ENCODE measurements at places on chromosomes 5 and 9.

GRCh38 chr9:113650207-113651131 is 186.9 kb downstream of the RGS3 start:
- DNase-seq = no peak

GRCh38 chr5:110852053-110852452 is 113.2 kb downstream of the SLC25A46 start:
- DNase-seq = no peak

DNA sequence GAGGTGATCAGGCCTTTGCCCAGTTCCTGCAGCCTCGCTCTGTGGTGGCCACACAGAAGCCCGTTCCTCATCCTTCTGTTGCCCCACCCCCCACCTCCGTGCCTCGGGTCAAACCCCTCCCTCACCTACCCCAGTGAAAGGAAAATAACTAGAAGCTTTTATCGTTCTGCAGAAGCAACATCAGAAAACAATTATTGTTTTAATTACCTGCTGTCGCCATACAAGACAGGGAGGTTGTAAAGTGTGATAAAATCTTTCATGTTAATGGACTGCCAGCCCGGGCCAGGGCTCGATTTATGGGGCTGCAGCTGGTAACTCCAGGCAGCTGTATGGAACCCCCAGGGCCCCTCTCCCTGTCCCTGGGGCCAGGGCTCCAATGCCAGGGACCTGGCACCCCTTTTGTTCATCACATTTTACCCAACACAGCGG is 20.6 kb downstream of the UNC5A start:
- no peak for DNase-seq

GRCh38 chr9:134293611-134294152 is 32.6 kb upstream of the RXRA start:
- DNase-seq = no peak

DNA sequence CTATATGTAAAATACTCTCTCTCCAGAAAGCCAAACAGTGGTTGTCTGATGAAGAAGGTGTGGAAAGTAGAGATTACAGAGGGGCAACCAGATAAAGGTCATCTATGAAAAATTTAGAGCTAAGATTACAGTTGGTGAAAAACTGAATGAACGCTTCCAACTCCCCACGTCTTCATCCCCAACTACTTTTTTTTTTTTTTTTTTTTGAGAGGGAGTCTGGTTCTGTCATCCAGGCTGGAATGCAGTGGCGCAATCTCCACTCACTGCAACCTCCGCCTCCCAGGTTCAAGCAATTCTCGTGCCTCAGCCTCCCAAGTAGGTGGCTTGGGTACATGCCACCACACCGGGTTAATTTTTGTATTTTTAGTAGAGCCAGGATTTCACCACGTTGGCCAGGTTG is 64.3 kb downstream of the RAPGEF6 start:
- no peak for DNase-seq

DNA sequence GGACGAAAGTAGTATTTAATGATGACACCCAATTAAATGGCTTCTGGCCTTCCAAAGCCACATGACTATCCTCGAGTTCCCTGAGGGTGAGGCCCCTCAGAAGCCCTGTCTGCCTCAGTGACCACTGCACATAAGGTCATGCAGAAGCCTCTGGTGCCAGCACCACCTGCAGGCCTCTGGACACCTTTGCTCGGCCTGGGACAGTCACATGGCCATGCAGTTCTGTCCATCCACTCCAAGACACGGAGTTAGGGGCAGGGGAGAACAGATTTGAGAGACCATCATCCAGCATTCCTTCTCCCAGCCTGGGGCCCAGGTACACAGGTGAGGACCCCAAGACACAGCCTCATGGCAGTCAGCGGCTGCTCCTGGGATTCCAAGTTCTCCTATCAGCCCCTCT is 145.0 kb downstream of the ROR2 start:
- DNase-seq = no peak

DNA sequence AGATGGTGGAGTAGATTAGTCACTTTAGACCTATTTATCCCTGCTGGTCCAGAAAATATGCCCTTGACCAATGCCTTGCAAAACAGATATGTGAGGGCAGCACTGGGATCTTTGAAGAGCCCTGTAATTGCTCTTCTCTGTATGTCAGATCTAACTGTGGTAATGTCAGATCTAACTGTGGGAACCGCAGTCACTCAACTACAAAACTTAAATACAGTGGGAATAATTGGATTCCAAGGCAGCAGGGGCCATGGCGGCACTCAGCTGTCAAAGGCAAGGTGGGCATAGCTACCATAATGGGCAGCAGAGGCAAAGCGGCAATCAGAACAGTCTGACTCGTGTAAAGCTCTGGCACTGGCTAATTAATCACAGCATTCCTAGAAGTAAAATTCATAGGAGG is 46.2 kb downstream of the MTAP start:
- DNase-seq = no peak

GRCh38 chr5:153879596-153879995 is 159.1 kb downstream of the FAM114A2 start:
- DNase-seq = no peak

GRCh38 chr9:108543251-108543778 is 312.5 kb downstream of the ACTL7B start:
- no peak for DNase-seq

GRCh38 chr9:14273696-14274121 is 40.2 kb downstream of the NFIB start:
- DNase-seq = no peak

GRCh38 chr9:6829027-6829426 is 71.3 kb downstream of the KDM4C start:
- DNase-seq = no peak

GRCh38 chr9:69502671-69503301 is 169.4 kb downstream of the APBA1 start:
- no peak for DNase-seq

DNA sequence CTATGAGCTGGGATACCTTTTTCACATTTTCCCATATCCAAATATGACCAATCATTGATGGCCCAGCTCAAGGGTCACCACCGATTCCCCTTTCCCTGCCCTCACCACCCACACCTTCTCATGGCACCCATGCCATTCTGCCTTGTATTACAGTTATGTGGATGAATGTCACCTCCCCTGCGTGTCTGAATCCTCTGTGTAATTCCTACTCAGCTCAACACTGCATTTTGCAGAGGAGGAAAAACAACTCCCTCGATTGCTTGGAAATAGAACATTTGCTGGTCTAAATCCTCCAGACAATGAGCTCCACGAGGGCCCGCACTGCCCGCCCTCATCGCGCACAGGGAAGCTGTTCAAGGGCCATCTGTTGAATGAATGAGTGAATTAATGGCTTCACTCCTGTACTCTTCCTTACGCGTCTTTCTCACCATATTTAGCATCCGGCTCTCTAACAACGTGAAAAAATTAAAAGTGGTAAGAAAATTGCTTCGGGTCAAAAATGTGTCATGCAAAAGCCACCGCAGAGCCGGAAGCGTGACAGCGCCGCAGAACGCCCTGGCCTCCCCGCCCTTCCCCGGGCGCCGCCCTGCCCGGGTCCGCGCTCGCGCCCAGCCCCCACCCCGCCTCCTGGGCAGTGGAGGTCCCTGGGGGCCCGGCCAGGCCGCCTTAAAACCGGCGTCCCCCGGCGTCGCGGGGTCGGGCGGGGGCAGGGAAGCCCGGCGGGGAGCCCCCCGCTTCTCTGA is 704 bp downstream of the SUSD1 start:
- peak; percentile 9 for DNase-seq

- DNase-seq = no peak
Observed at GRCh38 chr5:127429928-127430327, 87.5 kb upstream of the PRRC1 start.

DNA sequence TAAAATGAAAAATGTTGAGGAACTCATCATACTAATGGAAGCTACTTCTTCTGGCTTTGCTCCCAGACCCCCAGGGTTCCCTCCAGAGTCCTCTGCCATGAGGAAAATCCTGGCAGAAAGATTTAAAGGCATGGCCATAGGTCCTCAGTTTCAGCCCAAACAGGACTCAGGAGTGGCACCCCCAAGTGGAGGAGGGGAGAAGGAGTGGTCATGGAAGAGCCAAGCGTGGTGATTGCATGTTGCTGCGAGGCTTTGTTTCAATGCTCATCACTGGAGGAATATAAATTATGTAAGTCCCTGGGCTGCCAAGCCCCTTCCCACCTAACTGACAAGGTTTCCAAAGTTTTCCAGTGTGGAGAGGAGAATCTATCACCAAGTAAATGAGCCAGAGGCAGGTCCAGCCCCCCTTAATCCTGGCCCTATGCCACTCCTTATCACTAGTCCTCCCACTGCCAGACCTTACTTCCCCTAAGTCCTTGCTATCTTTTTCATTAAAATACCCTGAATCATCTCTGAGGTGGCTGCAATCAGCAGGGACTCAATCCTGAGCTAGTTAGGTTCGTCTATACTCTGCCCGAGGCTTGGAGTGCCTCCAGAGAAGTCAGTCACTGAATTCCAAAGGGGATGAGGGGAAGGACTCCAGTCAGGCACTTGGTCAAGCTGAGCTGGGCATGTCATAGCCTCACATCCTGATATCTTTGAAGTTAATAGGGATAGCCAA is 70.7 kb upstream of the TAF1L start:
- DNase-seq = no peak

- DNase-seq = no peak
Observed at GRCh38 chr9:89781838-89782540, 177.2 kb downstream of the GADD45G start.

Data from effector CD8-positive, alpha-beta T cell (primary cell).